Dermis microvascular lymphatic vessel endothelial cell (primary cell): ENCODE measurements at places on chromosomes 3 and 15.

- peak; percentile 48 for DNase-seq
These were observed 2.9 kb downstream of the GATA2 start for GRCh38 chr3:128489927-128490649.

GRCh38 chr3:26719134-26719533 is 96.6 kb downstream of the LRRC3B start:
- no peak for DNase-seq

GRCh38 chr3:194078045-194078821 is 57.7 kb upstream of the HES1 start:
- DNase-seq, result no peak

GRCh38 chr3:72577190-72577589 is 271.1 kb downstream of the SHQ1 start:
- DNase-seq, result no peak

DNA sequence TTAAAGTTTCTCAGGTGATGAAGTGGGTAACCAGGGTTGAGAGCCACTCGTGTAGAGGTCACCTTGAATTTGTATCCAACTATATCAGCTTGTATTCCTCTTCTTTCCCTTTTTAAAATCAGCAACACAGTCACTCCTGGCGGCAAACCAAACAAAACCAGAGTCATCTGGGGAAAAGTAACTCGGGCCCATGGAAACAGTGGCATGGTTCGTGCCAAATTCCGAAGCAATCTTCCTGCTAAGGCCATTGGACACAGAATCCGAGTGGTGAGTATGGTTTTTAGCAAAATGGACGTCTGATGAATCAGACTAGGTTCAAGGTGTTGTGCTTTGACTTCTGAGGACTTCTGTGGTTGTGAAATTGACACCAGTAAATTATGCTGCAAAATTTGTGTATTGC is 3.9 kb downstream of the RPL35A start:
- DNase-seq, result peak; percentile 73

GRCh38 chr3:185986198-185986777 is 48.5 kb upstream of the TRA2B start:
- DNase-seq, result no peak

DNA sequence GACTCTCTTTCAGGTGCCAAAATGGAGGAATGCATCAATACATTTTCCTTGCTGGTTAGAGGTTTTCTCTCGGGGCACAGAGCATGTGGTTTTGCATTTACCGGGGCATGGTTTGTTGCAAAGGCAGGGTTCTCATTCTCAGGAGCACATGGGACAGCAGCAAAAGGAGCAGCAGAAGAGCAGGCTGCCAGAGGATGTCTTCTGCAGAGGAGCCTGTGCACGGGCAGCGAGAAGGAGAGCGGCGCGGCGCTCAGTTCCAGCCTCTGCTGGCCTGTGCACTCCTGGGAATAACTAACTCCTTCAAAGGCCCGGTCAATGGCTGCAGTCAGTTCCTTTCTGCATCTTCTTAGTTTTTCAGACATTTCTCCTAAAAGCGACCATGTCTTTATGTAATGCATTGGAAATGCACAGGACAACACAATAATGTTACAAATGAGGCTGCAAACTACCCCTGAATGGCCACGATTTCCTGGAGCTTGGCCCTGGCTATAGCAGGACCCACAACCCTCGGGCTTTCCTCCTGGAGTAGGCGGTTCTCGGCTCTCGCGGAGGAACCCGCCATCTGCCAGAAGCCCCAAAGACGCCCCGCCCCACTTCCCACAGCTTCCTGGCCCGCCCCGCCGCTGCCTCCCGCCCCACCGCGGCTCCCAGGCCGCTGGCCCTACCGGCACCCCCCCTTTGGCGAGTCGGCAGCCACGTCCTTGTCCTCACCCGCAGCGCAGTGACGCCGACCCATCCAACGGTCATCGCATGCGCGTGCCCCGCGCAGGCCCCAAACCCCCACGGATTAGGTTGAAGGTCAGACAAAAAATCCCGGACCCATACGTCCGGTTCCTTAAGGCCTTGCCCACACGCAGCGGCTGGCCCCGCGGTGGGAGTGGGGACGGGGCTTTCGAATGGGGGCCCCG is at the start of gene C3orf62:
Gene C3orf62, minus strand, starts transcription at position 758 of the 908 bp plus-strand sequence. Its CDS starts 360 bp downstream, at position 398.
- peak; percentile 85 for DNase-seq

DNA sequence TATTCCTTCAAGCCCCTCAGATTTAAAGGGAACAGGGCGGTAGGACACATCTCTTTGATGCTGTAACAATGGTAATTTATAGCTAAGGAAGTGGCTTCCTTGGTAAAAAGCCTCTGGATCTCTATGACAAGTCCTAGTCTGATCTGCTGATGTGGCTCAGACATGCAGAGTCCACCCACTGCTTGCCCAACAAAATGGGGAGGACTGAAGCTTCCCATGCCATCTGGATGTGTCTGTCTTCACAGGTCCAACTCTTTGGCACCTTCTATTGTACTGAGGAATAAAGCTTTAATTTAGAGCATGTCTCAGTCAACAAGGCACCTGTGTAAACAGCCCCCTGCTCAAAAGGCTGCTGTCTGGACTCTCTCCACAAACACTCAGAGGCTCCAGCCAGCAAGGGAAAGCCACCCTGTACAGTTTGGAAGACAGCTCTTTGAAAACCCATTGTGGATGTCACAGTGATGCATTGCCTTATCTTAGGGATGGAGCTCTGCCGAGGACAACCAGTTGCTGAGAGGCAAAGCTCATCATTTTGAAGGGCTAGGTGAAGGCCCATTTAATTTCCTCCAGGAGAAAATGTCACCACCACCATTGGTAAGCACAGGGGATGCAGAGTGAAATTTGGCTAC is 348.6 kb upstream of the GRM7 start:
- no peak for DNase-seq

DNA sequence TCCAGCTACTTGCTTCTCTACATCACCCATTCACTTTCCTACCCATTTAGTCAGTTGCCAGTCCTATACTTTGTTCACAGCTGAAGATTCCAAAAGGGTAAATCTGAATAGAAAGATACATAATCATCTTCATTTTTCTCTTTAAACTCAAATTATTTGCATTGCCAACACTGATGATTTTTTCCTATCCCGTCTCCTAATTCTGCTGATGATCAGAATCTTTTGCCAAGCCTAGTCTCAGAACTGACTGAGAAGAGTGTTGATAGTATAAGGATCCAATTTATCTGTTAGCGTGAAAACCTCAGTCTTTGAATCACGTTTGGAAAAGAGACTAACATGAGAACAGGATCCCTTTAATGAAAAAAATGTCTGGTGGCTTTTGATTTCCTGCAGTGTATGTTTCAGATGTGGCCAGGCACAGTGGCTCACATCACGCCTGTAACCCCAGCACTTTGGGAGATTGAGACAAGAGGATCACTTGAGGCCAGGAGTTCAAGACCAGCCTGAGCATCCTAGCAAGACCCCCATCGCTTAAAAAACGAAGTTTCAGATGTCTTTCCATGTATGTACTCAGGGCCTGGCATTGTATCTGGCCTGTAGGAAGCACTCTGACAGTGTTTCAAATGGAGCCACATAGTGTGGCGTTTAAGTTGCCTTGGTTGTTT is 169.4 kb downstream of the KLHL25 start:
- no peak for DNase-seq

DNA sequence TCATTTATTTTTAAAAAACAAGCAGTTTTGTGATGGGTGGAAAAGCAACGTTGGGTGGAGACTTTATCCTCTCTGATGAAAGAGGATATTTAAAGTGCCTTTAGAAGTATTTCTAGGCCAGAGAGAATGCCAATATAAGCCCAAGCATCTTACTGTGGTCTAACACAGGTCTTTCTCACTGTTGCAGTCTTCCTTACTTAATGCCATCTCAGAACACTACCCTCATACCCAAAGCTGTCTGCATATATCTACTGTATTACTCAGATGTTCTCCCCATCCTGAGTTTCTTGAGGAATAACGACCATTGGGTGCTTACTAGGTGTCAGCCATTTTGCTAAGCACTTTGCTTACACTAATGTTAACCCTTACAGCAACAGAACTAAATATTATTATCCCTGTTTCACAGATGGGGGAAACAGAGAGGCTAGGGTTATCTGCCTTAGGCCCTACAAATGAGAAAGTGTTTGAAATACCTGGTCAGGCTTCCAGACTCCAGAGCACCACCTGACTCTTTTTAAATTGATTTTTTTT is 29.8 kb upstream of the EBLN2 start:
- no peak for DNase-seq

DNA sequence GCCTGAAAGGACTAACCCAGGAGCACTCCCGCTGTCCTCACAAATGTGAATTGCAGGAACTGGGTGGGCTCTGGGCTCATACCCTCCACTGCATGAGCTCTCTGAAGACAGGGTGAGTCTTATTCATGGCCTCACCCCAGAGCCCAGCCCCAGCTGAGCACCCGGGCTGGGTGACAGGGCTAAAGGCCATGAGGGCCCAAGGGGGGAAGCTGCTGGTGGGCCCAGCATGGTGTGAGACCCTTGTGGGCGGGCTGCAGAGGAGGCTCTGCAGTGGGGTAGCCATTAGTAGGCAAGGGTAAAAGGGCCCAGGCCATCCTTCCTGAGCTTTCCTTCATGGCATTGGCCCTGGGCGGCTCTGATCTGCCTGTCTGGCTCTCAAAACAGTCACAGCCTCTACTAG is 30.3 kb downstream of the SRPRB start:
- DNase-seq, result no peak

GRCh38 chr3:124007186-124007585 is 15.3 kb upstream of the ROPN1 start:
- no peak for DNase-seq

- no peak for DNase-seq
These were observed 835.7 kb downstream of the OTOL1 start for GRCh38 chr3:162332344-162332743.

- DNase-seq, result no peak
These were observed 400.0 kb upstream of the C2CD4B start for GRCh38 chr15:62564886-62565633.

DNA sequence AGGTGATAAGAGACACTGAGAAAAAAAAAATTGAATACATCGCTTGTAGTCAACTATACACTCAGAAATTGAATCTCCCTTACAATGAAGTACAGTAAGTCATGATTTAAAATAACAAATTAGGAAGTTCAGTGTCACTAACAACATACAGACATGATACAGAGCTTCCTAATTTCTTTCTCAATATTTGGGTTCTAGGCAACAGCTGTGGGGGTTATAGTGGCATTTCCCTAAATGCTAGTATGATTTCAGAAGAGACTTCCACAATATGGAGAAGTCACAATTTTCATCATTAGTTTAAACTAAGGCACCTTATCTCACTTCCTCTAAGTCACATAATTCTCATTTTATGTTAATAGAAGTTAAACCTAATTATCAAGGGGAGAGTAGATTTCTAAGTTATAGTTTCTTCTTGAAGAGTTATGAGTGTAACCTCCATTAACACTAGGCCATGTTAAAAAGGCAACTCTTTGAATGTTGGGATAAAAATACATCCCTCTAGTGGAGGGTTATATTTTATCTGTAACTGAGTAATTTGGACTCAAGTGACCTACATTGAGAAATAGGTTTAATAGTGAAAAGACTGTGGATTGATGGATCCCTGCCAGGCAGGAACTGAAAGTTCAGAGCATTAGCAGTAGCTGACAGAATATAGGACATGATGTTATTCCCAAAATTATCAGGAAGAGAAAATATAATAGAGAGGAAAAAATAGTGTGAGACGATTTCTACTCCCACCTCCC is 286.0 kb upstream of the SUCLG2 start:
- DNase-seq, result no peak

- DNase-seq, result peak; percentile 50
These were observed 28.0 kb upstream of the TMOD3 start for GRCh38 chr15:51801391-51801835.

DNA sequence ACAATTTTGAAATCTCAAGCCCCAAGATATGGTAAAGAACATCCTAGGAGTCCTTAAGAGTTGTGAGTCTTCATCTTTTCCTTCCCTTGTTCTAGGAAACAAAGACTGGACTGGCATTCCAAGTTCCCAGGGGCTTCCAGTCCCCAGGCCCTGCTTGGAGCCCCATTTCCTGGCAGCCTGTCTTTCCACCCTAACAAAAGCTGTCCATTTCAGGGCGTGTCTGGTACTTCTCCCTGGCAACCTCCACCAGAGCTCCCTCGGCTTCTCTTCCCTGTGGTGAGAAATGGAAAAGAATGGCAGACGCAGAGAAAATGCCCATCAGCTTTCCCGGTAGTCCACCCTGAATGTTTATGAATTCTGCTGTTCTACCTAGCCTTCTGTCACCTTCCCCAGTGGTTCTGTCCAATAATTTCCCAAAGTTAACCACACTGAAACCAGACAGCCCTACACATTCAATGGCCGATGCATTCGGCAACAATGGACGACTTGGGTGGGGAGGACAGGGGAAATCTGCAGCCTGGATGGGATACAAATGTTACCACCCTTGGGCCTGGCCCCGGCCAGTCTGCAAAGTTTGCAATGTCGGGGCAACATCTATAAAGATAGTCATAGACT is 6.8 kb downstream of the RAB6B start:
- DNase-seq, result no peak

- no peak for DNase-seq
These were observed 42.6 kb downstream of the ARIH1 start for GRCh38 chr15:72516777-72517176.

- DNase-seq, result no peak
These were observed 346.3 kb downstream of the DIPK2A start for GRCh38 chr3:144317961-144318360.

GRCh38 chr3:101868534-101869464 is 19.5 kb downstream of the NFKBIZ start:
- DNase-seq, result no peak

- DNase-seq, result no peak
These were observed 180.8 kb downstream of the KCNAB1 start for GRCh38 chr3:156300929-156301840.

GRCh38 chr3:98855806-98856400 is 45.6 kb downstream of the DCBLD2 start:
- DNase-seq, result peak; percentile 84

DNA sequence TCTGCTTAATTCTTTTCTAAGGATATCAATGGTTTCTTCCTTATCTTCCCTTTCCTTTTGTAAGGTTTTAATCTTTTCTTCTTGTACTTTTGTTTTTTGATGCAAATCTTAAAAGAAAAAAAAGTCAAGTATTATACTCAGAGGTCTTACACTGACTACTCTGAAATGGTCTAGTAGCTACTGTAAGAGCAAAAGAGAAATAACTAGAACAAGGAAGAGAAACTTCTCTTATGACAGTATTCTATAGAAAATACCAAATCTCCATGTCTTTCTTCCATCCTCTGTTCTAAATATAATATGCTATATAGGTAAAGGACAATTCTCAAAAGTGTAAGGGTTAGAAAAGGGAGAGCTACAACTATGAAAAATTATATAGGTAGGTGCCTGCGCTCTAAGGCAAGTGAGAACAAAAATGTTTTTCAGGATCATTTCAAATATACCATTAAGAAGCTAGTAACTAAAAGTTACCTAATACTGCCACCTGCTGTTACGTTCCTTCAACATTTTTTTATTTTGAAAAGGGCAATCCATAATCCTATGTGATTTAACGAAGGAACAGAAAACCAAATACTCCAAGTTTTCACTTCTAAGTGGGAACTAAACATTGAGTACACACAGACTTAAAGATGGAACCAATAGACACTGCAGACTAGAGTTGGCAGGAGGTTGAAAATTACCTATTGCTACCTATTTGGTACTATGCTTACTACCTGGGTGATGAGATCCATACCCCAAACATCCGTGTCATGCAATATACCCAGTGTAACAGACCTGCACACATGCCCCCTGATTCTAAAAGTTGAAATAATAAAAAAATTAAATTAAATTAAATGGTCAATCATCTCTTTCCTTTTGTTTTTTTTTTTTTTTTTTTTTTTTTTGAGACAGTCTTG is 36.7 kb downstream of the CIP2A start:
- DNase-seq, result peak; percentile 50

- DNase-seq, result no peak
These were observed 4.5 kb upstream of the SEMA3B start for GRCh38 chr3:50264383-50264963.

GRCh38 chr15:82933576-82933975 is 18.9 kb downstream of the HOMER2 start:
- no peak for DNase-seq

GRCh38 chr3:154184582-154184981 is 63.4 kb downstream of the ARHGEF26 start:
- no peak for DNase-seq
